ENCODE measurements at places on chromosomes 11 and 22.

GRCh38 chr11:112719736-112720525 lies 241.3 kb upstream of the NCAM1 start:
- no peak for DNase-seq

GRCh38 chr22:30514252-30514651 lies 8.8 kb upstream of the SEC14L4 start:
- no peak for DNase-seq

DNA sequence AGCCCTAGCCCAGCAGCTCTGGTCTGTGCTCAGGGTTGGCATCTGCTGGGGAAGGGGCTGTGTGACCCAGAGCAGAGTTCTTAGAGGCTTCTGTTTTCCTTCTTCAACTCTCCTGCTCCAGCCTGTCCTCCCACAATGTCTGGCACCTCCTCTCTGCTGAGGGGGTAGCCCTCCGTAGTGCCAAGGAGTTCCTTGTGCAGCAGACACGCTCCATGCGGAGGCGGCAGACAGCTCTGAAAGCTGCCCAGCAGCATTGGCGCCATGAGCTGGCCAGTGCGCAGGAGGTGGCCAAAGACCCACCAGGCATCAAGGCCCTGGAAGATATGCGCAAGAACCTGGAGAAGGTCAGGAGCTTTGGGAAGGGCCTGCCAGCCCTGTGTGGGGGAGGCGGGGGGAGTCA lies 69.3 kb downstream of the CEP164 start:
- DNase-seq, result no peak

GRCh38 chr11:85810871-85811611 lies at the start of gene SYTL2:
Gene SYTL2, minus strand, starts transcription at chr11:85811141. Its CDS starts 53,416 bp downstream, at chr11:85757725.
- peak; percentile 76 for DNase-seq

- no peak for DNase-seq
Measured at GRCh38 chr11:65785319-65786007, 1.4 kb upstream of the OVOL1 start.

DNA sequence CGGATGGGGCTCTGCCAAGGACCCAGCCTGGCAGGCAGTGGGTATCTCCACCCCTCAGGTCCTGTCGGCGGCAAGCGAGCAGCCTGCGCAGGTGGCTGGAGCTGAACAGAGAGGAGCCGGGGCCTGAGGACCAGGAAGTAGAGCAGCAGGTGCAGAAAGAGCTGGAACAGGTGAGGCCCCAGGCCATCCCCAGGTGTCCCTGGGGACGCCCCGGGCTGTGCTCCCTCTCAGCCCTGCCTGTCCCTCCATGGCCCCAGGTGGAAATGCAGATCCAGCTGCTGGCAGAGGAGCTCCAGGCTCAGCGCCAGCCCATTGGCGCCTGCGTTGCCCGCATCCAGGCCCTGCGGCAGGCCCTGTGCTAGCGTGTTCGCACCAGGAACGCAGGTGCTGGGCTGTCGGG lies 44.0 kb downstream of the PISD start:
- DNase-seq, result no peak

- DNase-seq, result no peak
Measured at GRCh38 chr11:38598418-38598817, 2000.4 kb upstream of the RAG2 start.

DNA sequence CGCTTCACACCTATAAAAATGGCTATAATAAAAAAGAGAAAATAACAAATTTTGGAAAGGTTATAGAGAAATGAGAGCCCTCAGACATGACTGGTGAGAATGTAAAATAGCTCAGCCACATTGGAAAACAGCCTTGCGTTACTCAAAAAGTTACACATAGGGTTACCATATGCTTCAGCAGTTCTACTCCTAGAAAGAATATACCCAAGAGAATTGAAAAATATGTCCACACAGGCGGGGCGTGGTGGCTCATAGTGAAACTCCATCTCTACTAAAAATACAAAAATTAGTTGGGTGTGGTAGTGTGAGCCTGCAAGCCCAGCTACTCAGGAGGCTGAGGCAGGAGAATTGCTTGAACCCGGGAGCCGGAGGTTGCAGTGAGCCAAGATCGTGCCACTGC lies 7.6 kb upstream of the JHY start:
- no peak for DNase-seq

DNA sequence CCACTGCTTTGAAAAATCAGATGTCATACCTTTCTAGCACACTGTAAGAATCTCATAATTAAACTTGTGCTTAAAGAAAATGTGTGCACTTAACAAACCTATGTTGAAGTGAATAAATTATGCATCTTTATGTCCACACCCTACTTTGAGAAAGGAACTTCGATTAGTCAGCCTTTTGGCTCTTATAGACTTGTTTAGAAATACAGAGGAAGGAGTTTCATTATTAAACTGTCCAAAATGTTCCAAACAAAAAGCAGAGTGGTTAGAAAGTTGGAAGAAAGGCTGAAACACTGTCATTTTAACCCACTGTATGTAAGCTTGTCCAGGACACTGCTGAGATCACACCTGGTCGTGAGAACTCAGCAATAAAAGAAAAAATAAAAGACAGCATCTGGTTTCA lies 863.2 kb upstream of the CHORDC1 start:
- no peak for DNase-seq

DNA sequence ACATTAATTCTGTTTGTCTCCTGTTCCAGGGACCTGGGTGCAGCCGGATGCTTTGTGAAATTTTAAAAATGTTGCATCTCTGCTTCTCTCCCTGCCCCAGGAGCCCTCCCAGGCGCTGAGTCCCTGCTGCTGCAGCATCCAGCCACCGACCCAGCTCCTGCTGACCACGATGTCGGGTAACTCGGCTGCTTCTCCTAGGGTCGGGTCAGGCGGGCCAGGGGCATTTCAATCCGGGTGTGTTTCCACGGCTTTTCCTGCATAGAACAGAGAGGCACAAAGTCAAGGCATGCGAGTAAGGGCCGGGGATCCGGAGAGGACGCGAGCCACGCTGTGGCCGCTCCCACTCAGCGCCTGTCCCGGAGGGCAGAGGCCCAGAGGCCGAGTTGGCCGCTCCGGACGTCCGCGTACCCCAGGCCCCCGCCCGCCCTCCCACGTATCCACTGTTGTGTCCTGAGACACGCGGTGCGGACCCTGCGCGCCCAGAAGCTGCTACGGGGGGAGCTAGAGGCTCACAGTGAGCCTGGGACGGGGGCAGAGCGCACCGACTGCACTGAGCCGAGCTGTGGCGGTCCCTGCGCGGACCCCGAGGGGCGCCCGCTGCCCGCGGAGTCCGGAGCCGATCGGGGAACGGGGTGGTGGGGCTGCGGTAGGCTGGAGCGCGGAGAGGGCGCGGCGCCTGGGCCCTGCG lies at the start of gene POU2AF3:
Gene POU2AF3 (plus strand): TSS at position 134 of the 688 bp plus-strand sequence. CDS start 36 bp downstream, at position 170.
- no peak for DNase-seq

GRCh38 chr11:1839204-1839923 lies 583 bp downstream of the TNNI2 start:
- DNase-seq, result no peak

DNA sequence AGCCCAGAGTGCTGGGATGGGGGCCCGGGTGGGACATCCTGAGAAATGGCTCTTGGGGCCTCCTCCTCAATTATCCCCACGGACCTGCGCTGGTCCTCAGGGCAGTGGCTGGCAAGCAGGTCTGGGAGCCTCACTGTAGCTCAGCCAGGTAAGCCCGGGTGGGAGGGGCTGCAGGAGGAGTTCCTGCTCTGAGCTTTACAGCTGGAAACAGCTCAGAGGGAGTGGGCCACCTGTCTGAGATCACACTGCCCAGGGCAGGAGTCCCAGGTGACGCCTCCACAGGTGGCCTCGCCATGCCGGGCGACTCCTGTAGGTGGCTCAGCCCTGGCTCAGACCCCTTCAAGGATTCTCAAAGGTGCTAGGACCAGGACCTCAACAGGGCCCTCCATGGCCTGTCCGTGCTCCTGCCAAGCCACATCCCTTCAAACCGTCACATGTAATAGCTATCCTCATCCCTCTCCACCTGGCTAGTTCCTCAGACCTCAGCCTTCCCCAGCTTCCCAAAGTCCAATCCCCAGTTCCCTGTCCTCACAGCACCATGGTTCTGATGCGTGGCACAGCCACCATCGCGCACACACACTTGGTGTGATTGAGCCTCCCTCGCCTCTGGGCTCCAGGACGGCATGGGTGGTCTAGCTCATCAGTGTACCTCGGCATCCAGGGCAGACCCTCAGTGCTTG lies 3.6 kb upstream of the TSSK2 start:
- DNase-seq, result no peak

GRCh38 chr11:96260067-96260511 lies 82.9 kb downstream of the MAML2 start:
- no peak for DNase-seq

GRCh38 chr11:846496-847098 lies 3.9 kb downstream of the TSPAN4 start:
- no peak for DNase-seq

DNA sequence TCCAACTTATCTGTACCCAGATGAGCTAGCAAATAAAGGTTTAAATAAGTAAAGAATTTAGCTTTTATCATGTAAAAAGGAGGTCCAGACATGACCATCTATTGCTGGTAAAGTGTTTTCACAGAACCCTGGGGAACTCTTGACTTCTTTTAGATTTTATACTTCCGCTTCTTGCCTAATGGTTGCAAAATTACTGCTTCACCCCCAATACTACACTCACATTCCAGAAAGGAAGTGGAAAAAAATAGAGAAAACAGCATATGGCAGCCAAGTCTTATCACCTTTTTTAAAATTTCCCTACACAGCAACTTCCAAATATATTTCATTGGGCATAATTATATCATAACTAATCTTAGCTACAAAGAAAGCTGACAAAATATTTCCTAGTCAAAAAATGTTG lies 12.1 kb downstream of the BBOX1 start:
- no peak for DNase-seq

GRCh38 chr11:72221386-72222075 lies 3.0 kb upstream of the INPPL1 start:
- DNase-seq, result no peak

DNA sequence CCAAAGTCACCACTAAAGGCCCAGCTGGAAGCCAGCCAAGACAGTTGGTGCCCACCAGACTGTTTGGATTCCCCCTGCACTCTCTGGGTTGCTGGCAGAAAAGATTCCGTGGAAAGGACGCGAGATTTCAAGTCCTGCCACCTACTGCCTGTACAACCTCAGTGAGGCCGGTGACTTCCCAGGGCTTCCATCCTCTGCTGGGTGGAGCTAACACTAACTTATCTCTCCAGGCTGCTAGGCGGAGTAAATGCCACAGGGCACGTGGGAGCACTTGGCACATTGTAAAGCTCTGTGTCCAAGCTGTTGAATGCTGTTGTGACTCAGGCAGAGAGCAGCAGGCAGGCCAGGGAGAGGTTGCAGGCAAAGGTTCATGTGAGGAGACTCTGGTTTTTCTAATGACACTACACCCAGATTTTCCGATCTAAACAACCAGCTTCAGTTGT lies 50.9 kb upstream of the CDON start:
- DNase-seq, result no peak

GRCh38 chr11:72781313-72782080 lies 12.3 kb downstream of the STARD10 start:
- peak; percentile 39 for DNase-seq

All from activated T-cell treated with anti-CD3 and anti-CD28 coated beads for 48 hours (primary cell).